A673 (cell line): ENCODE measurements at places on chromosomes 13 and 19. TPM values are rescaled to one million over a fixed set of nuclear protein-coding genes. Genes with fewer than 3 reads are reported as not detected.

DNA sequence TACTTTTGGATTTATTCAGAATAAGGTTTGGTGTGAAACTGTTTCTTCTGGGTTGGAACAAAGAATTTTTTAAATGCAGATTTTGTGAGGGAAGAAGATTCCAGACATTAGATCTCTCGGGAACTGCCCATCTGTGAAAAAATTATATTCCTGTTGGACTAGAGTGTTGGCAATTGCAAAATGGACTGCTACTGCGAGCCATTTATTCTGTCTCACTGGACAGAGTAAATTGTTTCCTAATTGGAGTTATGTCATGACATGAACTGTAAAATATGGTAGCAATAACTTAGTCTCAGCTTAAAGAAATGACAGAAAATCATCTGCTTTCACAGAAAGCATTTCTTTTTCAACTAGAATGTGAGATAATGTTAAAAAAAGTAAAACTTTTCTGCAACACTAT, 86.0 kb upstream of the MYCBP2 start:
- no peak for DNase-seq

DNA sequence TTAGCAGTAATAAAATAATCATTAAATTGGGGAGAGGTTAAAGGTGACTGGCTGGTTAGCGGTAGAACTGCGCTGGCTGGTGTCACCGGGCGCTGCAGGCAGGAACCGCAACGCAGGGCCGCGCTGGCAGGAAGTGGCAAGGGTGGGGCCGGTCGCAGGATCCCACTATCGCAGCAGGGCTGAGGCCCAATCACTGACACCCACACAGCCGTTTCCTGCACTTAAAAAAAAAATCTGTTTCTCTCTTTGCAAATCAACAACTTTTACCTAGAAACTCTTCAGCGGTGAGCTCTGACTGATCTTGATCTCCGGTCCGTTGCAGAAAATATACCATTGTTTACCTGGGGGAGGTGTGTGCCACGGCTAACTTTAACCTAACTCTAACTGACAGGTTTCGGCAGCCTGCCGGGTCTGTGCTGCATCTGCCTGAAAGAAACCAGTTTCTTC, 46.9 kb downstream of the KLF2 start:
- no peak for DNase-seq

GRCh38 chr13:64239372-64239771, 2823.7 kb upstream of the PCDH20 start:
- DNase-seq: peak; percentile 50

GRCh38 chr19:18008814-18009213, 844 bp downstream of the ARRDC2 start:
- no peak for DNase-seq

GRCh38 chr13:111667757-111668156, 347.3 kb downstream of the TEX29 start:
- DNase-seq: no peak

DNA sequence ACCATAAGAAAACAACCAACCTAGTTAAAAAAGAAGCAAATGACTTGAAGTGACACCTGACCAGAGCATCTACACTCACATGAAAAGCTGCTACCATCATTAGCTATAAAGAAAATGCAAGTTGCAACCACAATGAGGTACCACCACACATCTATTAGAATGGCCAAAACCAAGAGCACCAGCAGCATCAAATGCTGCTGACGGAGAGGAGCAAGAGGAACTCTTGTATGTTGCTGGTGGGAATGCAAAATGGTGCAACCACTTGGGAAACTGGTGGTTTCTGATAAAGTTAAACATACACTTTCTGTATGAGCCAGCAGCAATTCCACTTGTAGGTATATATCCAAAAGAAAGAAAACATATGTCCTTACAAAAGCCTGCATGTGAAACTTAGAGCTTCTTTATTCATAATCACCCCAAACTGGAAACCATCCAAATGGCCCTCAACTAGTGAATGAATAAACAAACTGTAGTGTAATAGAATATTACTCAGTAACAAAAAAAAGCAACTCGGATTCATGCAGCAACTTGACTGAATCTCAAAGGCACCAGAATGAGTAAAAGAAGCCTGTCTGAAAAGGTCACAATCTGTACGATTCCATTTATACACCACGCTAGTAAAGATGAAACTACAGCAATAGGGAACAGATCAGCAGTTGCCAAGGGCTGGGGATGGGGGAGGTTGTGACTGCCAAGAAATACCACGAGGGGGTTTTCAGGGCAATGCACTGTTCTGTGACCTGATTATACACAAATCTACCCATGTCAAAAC, 60.9 kb upstream of the RANBP3 start:
- DNase-seq: no peak

- DNase-seq: peak; percentile 91
These were observed 45.6 kb upstream of the MRI1 start for GRCh38 chr19:13718733-13719132.

DNA sequence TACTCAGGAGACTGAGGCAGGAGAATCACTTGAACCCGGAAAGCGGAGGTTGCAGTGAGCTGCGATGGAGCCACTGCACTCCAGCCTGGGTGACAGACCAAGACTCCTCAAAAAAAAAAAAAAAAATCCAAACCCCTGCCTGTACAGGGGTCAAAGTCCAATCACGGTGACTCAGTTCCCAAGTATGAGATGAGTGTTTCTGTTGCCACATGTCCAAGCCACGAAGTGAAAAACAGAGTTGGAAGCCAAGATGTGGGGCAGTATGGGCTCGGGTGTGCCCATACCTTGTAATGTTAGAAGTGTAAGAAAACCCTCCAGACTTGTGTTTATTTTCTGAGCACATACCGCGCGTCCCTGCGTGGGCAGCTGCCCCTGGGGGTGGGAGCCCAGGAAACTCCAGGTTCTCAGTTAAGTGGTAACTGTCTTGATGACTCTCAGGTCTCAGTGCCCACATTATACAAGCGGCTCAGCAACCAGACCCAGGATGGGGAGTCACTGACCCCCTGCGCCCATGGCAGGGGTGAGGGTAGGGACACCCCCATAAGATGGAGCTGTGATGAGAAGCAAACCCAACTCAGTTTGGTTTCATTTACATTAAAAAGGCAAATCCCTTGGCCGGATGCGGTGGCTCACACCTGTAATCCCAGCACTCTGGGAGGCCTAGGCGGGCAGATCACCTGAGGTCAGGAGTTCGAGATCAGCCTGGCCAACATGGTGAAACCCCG, 1.2 kb upstream of the GPX4 start:
- DNase-seq: no peak

DNA sequence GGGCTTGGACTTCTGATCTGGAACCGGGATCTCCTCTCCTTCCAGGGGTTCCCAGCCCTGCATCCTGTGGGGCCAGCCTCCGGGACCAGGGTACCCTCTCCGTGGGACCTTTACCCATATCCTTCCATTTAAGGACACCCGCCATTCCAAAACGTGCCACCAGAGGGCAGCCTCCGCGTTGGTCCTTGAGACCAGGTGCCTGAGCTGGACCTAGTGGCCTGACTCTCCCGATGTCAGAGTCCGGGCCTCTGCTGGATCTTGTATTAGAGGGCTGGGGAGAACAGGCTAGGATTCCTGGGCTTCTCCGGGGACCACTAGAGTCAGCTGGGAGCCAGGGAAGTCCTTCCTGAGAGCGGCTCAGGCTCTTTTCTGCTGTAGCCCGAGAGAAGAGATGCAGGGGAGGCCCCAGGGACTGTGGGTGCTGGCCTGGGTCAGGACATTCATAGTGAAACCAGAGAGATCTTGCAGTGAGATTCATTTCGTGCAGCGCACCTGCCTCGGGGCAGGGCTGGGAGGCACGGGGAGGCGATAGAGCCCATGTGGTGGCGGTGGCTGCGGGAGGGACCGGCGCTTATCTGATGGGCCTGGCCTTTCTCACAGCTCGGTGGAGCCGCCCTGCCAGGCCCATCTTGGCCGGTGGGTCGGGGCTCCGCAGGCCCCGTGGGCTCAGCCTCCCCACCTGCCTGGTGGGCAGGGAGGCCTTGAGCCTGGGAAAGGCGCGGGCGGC, 9.8 kb upstream of the SLC7A10 start:
- DNase-seq: peak; percentile 67

- peak; percentile 54 for DNase-seq
These were observed 759.0 kb downstream of the SLITRK6 start for GRCh38 chr13:85040215-85040614.

DNA sequence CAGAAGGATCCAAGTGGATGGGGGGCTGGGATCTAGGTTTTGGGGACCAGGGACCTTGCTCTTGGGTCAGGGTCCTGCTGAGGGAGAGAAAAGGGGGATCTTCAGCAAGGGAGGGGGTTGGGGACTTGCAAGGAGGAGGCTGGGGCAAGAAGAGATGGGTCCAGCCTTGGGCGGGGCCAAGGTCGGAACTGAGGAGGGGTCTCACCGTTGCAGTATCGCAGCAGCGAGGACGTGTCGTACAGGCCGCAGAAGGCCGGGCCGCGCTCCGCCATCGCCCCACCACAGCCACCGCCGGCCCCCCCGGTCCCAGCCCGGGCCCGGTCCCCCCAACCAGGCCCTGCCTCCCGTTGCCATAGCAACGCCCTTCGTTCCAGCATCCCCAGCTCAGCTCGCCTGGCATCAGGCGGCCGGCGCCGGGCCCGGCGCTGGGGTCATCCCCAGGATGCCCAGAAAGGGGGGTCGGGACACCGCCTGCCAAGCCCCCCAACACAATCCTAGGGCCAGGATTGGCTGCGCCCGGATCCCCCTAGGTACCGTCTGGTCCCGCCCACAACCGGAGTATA, 6.0 kb upstream of the EML2 start:
- DNase-seq: no peak

GRCh38 chr19:40633207-40633606, 32.0 kb downstream of the LTBP4 start:
- no peak for DNase-seq

DNA sequence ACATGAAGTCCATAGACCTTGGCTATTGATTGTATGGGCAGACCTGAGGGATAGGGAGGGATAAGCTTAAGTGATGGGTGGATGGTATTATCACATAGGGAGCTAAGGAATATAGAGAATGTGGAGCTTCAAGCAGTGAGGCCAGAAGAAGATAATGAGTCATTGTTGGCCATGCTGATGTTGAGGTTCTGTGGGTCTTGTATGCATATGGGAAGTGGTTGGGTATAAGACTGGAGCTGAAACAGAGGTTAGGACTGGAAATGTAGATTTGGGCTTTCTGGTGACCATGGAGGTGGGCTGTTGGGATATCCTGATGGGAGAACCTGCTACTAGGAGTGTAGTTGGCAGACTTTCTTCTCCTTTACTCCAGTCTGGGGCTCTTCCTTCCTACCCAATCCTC, 73.7 kb upstream of the TSC22D1 start:
- DNase-seq: no peak

GRCh38 chr13:69633044-69633443, 474.6 kb upstream of the ATXN8OS start:
- DNase-seq: no peak

DNA sequence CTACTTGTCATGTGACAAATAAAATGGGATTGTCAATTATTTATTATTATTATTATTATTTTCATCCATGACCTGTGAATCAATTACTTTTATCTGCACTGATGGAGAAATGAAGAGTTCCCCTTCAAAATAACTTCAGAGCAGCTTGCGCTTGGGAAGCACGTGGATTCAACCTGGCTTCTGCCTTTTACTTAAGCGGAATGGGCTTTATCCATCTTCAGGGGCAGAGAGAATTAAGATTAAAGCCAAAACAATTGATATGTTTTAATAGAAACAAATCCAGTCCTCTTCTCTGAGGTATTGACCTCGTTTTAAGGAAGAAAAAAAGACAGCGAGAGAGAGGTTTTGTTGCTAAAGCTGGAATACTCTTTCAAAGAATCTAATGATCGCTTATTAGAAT, 876 bp downstream of the SACS start:
- no peak for DNase-seq

- DNase-seq: no peak
These were observed 2.9 kb upstream of the MTUS2 start for GRCh38 chr13:28817204-28817603.

DNA sequence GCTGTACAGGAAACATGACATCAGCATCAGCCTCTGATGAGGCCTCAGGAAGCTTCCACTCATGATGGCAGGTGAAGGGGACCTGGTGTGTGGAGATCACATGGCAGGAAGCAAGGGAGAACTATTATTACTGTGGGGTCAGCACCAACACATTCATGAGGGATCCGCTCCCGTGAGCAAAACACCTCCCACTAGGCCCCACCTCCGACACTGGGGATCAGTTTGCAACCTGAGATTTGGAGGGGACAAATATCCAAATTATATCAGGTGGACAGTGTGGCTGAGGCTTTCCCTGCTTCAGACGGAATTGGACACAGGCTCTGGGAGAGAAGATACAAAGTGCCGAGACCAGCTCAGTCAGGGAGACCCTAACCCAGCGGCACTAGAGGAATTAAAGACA, 5.7 kb upstream of the ZNF792 start:
- DNase-seq: no peak

- peak; percentile 49 for DNase-seq
These were observed 61.6 kb downstream of the ALOX5AP start for GRCh38 chr13:30796631-30797601.

- DNase-seq: no peak
These were observed 47.0 kb downstream of the SMIM24 start for GRCh38 chr19:3433313-3433712.

DNA sequence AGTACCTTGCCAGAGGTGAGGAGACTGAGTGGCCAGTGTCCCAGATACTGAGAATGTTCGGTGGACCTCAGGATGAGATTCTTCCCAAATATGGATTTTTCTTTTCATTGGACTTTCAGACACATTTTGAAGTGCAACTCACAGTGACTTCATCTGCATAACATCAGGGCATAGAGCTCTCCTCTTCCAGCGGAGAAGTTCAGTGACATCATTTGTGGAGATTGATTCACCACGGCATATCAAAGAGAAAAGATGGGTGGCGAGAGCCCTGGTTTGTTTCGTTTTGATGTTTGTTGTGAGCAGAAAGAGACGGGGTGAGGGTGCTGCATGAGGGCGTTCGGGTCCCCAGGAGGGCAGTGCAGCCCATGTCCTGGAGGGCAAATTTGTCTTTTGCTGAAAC, 120.1 kb upstream of the GPR12 start:
- no peak for DNase-seq

DNA sequence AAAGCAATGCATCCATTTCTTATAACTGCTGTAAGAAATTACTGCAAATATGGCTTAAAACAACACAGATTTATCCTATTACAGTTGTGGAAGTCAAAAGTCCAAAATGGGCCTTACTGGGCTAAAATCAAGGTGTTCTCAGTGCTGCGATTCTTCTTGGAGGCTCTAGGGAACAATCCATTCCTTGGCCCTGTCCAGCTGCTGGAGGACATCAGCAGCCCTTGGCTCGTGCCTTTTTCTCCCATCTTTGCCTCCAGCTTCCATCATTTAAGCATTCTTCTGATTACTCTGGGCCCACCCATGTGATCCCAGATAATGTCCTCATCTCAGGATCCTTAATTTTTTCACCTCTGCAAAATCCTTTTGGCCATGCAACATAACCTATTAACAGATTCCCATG, 607.1 kb downstream of the DCT start:
- no peak for DNase-seq

CCDC124 gene
- 131 and 135 TPM in 2 replicates for total RNA-seq

DAND5 gene
- total RNA-seq: 0.17 TPM in 2 replicates

PSG11 gene
- not detected in 2 replicates for total RNA-seq

DPF1 gene
- total RNA-seq: 6.3 and 8.1 TPM in 2 replicates

IGSF23 gene
- total RNA-seq: not detected in 2 replicates

GTF3A gene
- total RNA-seq: 126 and 130 TPM in 2 replicates

SIGLEC7 gene
- total RNA-seq: not detected in 2 replicates

OSCAR gene
- total RNA-seq: 0.47 and 0.61 TPM in 2 replicates

ZNF439 gene
- total RNA-seq: 4.0 and 4.4 TPM in 2 replicates

ZIM2 gene
- total RNA-seq: 4.6 and 9.6 TPM in 2 replicates

FGF21 gene
- total RNA-seq: not detected in 2 replicates
